Muscle of back (tissue), 13 donors: ENCODE measurements at places on chromosomes 11 and 22. TPM values are rescaled to one million over a fixed set of nuclear protein-coding genes. Genes with fewer than 3 reads are reported as not detected.

SMC1B gene
- 0.07 TPM for polyA plus RNA-seq

TMPRSS4 gene
- polyA plus RNA-seq: 0.17 TPM

MMP8 gene
- not detected for polyA plus RNA-seq

DBX1 gene
- 6.4 TPM for polyA plus RNA-seq

AQP11 gene
- polyA plus RNA-seq: 1.7 TPM

LMO2 gene
- polyA plus RNA-seq: 18.8 TPM

OR5I1 gene
- not detected for polyA plus RNA-seq

UBQLNL gene
- polyA plus RNA-seq: 0.24 TPM

CRACR2B gene
- 12.7 TPM for polyA plus RNA-seq

RAG1 gene
- 8.1 TPM for polyA plus RNA-seq

OR5M8 gene
- polyA plus RNA-seq: not detected

DUSP8 gene
- 14.1 TPM for polyA plus RNA-seq

GUCY1A2 gene
- 9.2 TPM for polyA plus RNA-seq

SLC6A5 gene
- polyA plus RNA-seq: not detected

TSGA10IP gene
- not detected for polyA plus RNA-seq

CHRM1 gene
- polyA plus RNA-seq: not detected

OTOG gene
- 0.03 TPM for polyA plus RNA-seq

HIPK3 gene
- polyA plus RNA-seq: 73.1 TPM

MFNG gene
- polyA plus RNA-seq: 8.2 TPM

MS4A14 gene
- polyA plus RNA-seq: 0.28 TPM

SESN3 gene
- polyA plus RNA-seq: 157 TPM

TYR gene
- polyA plus RNA-seq: not detected

GRM5 gene
- 0.04 TPM for polyA plus RNA-seq

OSBP2 gene
- polyA plus RNA-seq: 9.2 TPM

POU2AF1 gene
- 0.06 TPM for polyA plus RNA-seq
